ENCODE measurements at places on chromosomes 12 and 14.

- no peak for DNase-seq
These were observed 498 bp downstream of the PIANP start for GRCh38 chr12:6699989-6700645.

DNA sequence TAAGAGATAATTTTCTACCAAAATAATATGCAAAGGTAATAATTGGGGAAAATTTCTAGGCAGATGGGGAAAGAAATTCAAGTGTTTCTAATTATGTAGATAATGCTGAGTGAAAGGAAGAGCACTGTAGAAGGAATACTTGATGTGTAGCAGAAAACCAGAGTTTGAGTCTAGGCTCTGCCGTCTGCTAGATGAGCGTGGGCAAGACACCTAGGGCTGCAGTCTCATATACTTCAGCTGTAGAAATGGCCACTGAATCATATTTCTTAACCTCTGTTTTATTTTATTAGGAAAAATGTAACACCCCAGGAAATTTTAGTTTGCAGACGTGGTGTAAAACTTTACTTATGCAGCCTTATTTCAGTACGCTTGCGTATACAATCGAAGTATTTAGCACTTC, 59.8 kb upstream of the SLC38A2 start:
- no peak for DNase-seq

GRCh38 chr12:33639975-33640374, 200.4 kb upstream of the SYT10 start:
- DNase-seq = no peak

- DNase-seq = no peak
These were observed 128.8 kb upstream of the TMEM132C start for GRCh38 chr12:128138125-128138524.

GRCh38 chr12:62233805-62234204, 26.4 kb upstream of the USP15 start:
- no peak for DNase-seq

GRCh38 chr14:92409043-92409442, 86.1 kb downstream of the SLC24A4 start:
- no peak for DNase-seq

DNA sequence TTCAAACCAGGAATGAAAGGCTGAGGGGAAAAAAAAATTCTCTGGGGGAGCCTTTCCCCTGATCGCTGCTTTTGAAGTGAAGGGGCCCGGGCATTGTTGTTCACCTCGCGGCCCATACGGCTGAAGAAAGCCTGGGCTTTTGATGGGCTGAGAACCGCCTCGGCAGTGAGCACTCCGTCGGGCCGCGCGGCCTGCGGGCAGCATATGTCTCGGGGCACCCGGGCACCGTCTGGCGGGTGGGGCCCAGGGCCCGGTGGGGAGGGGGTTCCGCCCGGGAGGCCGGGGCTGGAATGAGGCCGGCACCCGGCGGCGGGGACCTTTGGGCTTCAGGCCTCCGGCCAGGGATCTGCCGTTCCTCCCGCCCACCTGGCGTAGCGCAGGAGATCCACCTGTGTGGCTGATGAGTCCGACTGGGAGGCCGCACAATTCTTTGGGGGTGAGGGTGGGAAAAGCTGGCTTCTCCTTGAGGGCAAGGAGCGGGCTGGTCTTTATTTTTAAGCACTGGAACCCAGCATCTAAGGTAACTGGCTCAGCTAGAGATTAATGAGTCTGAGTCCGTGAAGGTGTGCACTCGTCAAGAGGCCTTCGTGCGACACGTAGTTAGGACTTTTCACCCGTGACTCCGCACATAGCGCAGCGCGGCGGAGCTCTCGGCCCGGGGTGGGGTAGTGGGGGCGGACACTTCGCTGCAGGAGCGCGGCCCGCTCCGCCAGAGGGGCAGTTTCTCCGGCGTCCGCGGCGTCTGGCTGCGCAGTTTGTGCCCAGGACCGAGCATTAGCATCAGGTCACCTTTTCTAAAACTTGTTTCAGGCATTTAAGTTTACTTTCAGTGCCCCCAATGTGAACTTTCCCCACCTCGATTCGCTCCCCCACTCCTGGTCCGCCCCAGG, 10.6 kb downstream of the FOXA1 start:
- DNase-seq = no peak

DNA sequence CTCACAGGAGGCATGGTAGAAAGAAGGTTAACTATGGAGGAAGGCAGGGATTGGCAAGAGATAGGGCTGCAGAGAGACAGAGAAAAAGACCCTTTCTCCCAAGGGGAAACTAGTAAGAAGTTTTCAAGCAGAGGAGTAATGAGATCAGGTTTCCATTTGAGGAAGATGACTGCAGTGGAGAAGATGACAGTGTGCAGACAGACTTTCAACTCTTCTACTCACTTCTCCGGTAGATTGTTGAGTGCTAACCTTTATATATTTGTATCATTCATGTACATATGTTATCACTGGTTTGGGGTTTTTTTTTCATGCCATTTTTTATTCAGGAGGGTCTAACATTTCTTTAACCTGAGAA, 5.9 kb upstream of the B3GNT4 start:
- no peak for DNase-seq

DNA sequence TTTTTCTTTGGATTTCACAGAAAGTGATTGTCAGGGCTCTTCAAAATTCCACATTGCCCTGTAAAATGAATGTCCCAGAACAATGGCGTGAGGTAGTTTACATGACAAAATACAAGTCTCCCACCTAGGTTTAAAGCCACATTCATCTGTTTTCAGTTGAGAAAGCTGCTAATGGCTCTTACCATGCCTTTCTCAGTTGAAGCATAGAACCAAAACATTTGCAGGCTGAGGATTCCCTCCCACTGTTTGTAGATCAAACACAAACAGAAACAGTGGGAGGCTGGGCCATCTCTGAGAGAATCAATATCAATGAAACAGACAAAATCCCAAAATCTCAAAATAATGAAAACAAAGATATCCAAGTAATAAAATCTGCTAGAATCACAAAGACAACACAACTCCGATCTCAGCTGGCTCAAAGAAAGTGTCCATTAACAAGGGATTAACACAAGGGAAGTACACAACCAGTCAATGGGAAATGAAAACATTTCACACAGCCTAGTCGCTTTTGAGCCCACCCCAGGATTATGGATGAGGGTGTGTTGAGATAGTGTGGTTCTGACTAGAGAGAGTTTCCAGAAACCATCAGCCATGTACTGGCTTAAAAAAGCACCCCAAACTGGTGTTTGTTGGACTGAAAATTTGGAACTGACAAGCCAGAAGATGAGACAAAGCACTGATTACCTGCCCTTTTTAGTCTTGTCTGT, 54.5 kb upstream of the TMEM260 start:
- no peak for DNase-seq

GRCh38 chr12:79373896-79374499, 316.8 kb downstream of the PAWR start:
- no peak for DNase-seq

DNA sequence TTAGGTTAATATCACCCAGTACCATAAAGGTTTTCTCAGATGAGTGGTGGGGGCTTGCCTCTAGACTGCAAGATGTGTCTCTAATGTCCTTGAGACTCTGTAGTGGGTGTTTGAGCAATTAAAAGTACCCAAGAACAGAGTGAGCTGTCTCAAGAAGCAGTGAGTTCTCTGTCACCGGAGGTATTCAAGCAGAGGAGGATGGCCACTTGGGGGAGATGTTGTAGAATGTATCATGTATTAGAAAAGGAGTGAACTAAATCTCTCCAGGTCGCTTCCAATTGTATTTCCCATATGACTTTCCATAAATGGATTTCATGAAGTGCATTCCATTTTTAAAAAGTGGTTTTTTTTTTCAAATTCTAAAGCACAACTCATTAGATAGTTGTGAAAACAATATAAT, 35.0 kb downstream of the SLC17A8 start:
- no peak for DNase-seq

GRCh38 chr12:96198965-96199364, 4.8 kb downstream of the ELK3 start:
- peak; percentile 89 for DNase-seq

DNA sequence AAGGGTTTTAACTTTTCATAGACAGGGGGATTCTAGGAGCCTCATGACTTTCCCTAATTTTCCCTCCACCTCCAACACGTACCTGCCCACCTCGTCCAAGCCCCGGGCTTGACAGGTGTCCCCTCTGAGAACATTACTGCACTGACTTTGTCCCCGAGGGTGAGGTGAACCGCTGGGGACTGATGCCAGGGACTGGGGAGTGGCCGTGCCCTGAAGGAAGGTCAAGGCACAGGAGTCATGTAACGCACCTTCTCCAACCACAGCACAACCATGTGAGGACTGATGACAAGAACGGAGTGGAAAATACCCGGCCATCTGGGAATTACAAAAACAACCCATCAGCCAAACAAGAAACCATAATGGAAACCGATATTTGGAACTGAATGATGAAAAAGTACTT, 214.7 kb upstream of the C14orf180 start:
- DNase-seq = no peak

GRCh38 chr12:6161124-6161882, 36.8 kb upstream of the VWF start:
- peak; percentile 60 for DNase-seq

DNA sequence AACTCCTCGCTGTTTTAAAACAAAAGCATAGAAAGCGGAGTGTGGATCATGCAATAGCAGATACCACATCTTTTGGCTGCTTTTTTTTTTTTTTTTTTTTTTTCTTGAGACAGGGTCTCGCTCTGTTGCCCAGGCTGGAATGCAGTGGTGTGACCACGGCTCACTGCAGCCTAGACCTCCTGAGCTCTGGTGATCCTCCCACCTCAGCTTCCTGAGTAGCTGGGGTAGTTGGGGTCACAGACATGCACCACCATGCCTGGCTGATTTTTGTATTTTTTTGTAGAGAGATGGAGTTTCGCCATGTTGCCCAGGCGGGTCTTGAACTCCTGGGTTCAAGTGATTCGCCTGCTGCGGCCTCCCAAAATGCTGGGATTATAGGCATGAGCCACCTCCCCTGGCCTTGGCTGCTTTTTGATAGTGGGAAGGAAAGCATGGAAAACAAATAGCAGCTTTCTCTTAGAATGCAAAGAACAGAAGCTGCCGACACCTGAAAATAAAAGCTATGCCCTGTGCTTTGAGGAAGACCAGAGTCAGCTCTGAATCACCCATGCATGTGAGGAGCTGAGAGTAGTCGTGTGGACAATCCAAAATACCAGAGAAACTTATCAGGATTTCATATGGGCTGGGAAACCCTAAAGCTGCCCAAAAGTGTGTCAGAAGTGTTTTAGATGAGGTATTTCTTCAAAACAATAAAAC, 3.6 kb upstream of the ELK3 start:
- DNase-seq = no peak

DNA sequence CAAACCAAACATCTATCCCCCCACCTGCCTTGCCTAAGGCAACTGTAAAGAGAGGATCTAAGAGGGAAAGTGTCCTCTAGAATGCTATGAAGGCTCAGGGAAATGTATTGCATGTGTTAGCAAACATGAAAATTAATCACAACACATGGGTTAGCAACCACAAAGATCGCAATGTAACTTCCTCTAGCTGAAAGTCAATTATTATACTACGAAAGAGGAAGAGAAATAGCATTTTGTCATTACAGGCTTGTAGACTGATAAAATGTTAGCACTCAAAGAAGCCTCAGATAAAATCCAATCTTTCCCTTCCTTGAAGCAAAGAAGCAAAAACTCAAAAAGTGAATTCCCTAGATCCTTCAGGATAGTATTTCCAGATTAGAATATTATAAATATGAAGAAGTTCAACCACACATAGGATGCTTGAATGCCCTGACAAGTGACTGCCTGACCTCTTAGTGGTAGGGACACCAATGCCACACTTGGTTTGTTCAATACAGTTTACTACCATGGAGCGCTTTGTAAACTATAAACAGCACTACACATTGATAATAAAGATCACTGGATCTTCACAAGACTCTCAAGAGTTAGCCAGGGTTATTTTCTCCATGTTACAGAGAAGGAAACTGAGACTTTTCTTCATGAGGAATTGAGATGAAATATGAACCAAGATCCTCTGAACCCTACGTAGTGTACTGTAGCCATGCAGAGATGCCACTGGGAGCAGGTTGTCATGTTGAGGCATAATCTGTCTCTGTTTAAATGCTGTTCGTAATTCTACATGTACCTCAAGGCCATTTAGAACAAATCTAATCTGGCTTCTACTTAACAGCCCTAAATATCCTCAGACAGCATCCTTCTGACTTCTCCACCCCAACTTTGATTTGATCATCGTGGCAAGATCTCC, 100.7 kb downstream of the ITPR2 start:
- DNase-seq = no peak

DNA sequence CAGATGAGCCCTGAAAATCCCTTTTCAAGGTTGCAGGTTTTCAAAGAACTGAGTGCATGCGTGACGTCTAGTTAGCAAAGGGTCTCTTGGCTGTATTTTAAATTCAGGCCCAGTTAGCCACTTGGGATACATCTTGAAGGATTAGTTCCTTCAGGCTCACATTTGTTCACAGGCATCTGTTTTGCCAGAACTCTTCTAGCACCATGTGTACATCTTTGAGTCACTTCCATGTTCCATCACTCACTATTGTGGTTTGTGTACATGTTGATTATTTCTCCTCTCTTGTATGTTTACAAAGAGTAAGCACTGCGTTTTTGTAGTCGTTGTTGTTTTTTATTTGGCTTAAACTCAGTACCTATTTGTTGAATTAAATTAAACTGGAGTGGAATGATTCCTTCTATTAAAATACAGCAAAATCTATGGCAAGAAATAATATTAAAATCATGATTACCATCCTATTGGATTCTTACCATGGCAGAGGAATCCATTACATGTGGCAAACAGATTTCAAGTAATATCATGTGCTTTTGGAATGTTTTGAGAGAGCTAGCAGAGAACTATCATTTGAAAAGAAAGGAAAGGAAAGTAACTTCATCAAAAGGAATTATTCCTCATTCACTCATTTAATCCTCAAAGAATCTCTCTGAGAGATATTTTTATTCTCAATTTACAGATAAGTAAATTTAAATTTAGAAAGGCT, 438.9 kb upstream of the FAR2 start:
- peak; percentile 13 for DNase-seq

GRCh38 chr12:304805-305204, 42.2 kb upstream of the SLC6A13 start:
- no peak for DNase-seq

GRCh38 chr14:72646861-72647528, 246.9 kb downstream of the DPF3 start:
- DNase-seq = peak; percentile 96

DNA sequence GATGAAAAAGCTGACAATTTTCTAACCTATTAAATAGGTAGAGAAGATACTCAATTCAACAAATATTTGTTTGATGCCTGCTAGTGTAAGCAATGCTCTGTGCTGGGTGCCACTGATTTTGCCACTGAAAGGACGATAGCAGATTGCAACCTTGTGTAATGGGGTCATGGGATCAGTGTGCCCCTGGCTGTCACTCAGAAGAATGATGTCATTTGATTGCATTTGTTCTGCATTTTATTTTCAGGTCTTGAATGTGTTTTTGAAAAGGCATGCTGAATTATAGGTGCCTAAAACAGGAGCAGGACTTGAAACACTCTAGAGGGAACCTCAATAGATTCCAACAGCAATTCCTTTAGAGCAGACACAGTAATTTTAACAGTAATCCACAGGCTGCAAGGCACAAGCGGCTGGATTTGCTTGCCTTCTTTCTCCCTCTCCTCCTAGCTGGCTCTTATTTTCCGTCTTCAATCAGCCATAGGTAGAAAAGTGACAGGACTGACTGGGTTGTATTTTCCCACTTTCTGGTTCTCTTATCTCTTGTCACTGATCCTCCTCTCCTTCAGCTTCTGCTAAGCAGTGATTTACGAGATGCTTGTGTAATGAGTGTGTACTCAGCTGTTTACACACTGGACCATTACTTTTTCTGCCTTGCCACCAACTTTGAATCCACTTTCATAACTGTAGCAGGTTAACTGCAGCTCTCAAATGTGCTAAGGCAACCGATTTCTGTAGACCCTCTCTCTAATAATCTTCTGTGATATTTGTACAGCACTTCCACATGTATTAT, 4.1 kb downstream of the PLXNC1 start:
- DNase-seq = no peak

- no peak for DNase-seq
These were observed 46.3 kb downstream of the APAF1 start for GRCh38 chr12:98691351-98691750.
